ENCODE measurements at places on chromosomes 6 and 20.

DNA sequence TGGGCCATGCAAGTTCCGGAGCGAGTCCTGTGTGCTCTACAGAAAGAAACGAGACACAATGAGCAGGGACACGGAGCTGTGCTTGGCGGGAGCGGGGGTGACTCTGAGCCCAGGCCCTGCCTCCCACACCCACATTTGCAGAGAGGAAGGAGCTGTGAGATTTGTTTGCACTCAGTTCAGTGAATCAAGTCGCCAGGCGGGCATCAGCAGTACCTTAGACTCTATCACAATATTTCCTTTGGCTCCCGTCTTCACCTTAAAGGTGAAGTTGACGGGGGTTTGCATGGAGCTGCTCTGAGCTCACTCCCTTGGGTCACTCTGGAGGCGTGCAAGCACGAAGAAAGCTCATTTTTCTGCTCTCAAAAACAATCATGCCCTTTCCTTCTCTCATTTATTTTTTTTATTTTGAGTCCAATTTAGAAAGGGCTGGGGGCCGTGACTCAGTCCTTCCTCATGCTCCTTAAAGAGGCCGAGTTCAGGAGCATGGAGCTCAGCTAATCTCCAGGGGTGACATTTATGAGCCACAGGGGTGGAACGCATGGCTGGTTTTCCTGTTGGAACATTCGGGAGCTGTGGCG, 188.2 kb downstream of the NFATC2 start:
- DNase-seq: no peak

GRCh38 chr6:80163754-80164187, 57.3 kb downstream of the BCKDHB start:
- no peak for DNase-seq

- DNase-seq: no peak
Observed at GRCh38 chr6:10478187-10479040, 42.7 kb upstream of the GCNT2 start.

- DNase-seq: no peak
Observed at GRCh38 chr20:6501061-6501460, 266.4 kb upstream of the BMP2 start.

Measured in NK-92 treated with Interleukin-12 subunit alpha and Interleukin-12 subunit beta, amount 100 ng/mL, for 24 hours (cell line).